ENCODE measurements at places on chromosomes 7 and 10.

- DNase-seq: no peak
Measured at GRCh38 chr7:67406976-67407375, 410.3 kb downstream of the TYW1 start.

GRCh38 chr7:35040906-35041305 is 3.6 kb upstream of the DPY19L1 start:
- no peak for DNase-seq

GRCh38 chr7:42574685-42575084 is 337.2 kb downstream of the C7orf25 start:
- peak; percentile 12 for DNase-seq

DNA sequence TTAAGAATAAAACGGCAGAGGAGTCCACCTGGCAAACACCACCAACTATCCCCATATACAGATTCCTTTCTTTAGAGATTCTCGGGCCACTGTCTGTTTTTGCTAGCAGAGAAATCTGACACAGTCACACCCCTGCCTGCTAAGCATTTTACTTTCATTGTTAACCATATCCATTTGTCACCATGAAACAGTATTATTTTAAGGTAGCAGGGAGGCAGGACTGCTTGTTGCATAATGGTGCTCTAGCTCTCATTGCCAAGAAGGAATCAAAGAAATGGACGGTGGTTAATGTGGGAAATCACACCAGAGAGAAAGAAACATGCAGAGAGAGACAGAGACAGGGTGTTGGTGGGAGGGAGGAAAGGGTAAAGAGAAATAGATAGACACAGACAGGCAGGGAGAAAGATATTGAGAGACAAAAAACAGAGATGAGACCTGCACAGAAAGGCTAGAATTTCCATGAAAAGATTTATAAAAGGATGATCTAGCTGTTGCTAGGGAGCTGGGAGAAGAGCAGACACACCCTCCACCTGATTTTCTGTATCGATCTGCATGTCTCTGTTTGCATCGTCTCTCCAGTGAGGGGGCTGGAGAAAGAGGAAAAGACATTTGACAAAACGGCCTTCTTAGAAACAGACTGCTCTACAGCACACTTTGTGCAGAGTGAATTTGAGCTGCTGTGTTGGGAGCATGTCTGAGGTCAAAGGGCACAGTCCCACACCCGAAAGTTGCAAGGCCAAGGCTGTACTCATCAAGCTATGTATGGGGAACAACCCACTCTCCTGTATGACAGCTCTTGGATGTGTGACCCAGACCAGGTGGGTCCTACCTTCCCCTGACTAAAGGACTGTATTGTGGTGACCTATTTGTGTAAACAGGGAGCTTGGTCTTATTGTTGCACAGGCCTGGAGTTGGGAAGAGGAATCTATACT is 303.1 kb downstream of the FZD1 start:
- DNase-seq: no peak

GRCh38 chr7:95454438-95455045 is 19.7 kb upstream of the PON2 start:
- no peak for DNase-seq

DNA sequence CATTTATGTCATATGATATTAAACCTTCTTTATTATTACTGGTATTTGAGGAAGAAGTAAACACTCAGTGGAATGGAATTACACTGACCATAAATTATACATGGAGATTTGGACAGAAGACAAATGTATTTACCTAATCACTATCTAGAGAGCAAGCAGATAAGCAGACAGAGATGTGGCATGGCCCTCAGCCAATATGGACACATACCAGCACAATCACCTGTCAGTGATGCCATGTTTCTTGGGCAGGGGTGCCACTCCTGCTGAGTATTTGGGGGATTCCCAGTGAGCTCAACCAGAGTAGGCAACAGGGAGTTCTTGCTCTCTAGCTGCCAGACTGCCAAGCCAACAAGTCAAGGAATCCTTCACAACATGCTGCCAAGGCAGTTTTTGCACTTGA is 866.3 kb upstream of the LRRN3 start:
- DNase-seq: no peak

DNA sequence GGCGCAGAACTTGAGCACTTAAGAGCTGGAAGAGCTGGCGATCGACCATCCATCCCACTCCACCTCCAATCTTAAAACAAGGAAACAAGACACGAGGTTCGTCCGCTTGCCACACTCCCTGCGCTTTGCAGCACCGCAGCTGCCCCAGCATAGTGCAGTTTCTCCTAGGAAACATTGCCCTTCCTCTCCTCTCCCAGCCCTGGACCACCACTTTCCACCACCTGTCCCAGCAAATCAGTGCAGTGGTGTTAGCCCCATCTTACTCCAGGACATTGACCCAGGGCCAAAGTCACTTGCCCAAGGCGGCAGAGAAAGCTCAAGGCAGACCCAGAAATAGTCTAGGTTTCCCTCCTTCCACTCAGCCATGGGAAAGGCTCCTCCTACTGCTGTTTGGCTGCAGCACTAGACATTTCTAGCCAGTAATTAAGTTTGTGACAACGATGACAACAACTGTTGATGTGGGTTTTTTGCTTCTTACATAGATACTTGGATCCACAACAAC is 1.5 kb upstream of the PARD3 start:
- DNase-seq: peak; percentile 42

DNA sequence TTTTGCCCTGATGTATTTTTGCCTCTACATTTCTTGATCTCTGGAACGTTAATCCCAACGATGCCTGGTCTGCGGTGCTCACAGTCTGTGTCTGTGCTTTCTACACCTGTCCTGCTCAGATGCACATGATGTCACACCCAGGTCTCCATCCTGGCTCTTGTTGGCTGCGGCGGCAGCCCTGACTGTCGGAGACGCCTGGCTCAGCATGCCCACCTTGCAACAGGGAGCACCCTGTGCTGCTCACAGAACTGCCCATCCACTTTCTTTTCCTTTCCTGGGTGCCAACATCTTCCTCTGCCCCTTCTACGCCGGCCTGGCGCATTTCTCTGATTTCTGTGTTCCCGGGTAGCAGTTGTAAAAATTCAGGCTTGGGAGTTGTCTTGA is 106.2 kb downstream of the CUX1 start:
- DNase-seq: no peak

DNA sequence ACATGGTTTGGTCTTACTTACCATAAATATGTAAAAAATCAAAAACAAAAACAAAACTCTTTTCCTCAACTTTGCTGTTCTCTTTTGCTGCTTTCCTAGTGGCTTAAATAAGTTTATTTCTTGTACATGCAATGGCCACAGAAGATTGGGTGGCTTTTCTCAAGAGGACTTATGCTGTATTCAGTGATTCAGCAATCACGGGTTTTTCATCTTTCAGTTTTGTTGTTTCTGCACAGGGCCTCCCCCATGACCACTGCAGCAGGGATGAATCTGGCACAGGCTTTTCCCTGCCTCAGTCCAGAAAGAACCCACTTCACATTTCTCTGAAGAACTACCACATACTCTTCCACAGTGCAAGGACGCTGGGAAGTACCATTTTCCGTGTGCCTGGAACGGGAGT is 355.0 kb downstream of the RNLS start:
- no peak for DNase-seq

GRCh38 chr10:2282202-2282601 is 544.9 kb upstream of the ADARB2 start:
- DNase-seq: no peak

GRCh38 chr10:120607016-120607709 is 150.1 kb downstream of the PLPP4 start:
- DNase-seq: peak; percentile 94

- DNase-seq: no peak
Measured at GRCh38 chr10:7817576-7817975, 729 bp upstream of the TAF3 start.

DNA sequence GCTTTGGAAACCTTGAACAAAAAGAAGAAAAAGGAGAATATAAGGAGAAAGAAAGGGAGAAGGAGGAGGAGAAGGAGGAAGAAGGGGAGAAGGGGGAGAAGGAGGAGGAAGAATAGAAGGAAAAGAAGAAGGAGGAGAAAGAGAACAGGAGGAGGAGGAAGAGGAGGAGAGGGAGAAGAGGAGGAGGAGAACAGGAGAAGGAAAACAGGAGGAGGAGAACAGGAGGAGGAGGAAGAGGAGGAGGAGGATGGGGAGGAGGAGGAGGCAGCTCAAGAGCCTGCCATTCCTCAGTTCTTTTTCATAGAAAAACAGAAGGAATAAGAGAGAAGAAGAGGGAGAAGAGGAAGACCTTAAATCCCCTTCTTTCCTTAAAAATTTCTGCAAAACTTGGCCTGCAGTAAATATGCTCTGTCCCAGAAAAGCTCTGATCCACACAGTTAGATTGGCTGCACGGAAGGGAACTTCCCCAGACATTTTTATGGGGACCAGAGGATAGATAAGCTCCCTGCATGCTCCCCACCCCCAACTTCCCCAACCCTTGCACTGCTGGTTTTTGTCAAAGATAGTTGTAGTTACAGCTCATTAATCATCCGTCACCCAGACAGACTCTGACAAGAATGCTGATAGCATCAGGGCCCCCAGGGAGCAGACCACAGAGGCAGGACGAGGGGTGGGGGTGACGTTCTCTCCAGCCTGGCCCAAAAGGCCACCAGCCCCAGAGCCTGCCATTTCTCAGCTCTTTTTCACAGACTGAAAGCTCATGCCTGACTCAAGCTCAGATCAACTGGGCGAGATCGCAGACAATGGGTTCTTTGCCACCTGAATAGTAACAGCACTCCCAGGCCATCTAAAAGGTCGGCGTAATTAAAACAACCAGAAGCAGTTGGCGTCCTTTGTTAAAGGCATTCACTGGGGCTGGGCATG is 34.5 kb upstream of the LYZL1 start:
- DNase-seq: peak; percentile 83

DNA sequence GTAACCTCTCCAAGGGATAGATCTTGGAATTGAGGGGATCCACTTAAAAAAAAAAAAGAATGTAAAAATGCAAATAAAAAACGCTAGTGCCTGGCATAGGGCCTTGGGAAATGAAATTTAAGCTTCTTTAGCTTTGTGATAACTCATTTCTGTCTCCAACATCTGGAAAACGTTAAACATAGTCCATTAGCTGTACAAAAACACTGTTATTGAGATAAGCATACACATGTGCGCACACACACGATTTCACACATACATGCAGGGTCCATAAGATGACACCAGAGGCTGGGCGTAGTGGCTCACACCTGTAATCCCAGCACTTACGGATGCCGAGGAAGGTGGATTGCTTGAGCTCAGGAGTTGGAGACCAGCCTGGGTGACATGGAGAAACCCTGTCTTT is 13.7 kb upstream of the CUL2 start:
- no peak for DNase-seq

DNA sequence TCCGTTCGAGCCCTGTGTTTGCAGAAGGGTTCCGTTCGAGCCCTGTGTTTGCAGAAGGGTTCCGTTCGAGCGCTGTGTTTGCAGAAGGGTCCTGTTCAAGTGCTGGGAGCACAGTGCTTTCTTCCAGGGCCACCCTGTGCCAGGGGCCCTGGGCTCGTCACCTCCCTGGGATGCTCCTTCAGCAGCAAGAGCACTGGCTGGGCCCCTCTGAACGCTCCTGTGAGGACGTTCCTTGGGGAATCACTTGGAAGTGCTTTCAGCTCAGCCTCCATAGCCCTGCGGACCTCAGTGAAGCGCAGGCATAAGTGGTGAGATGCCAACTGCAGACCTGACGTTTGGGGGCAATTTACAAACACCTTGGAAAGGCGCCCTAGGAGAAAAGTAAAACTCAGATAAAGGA is 103.6 kb downstream of the DYNC2I1 start:
- no peak for DNase-seq

DNA sequence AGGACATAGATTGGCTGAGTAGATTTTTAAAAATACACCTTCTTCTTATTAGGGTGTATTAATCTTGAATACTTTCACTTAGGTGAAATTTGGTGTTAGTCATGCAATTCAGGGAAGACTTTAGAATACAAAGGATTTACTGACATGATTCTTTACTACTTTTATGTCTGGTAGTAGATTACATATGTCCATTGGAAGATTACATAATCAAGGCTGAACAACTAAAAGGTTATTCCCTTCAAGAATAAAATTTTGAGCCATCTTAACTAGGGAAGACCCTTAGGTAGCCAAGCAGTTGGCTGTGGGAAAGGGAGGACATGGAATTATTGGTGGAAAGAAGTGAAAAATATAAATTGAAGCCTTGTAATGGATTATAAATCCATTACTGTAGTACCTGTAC is 165.0 kb downstream of the ITGB1 start:
- DNase-seq: no peak

GRCh38 chr7:27940341-27940740 is 200.4 kb downstream of the TAX1BP1 start:
- DNase-seq: no peak

DNA sequence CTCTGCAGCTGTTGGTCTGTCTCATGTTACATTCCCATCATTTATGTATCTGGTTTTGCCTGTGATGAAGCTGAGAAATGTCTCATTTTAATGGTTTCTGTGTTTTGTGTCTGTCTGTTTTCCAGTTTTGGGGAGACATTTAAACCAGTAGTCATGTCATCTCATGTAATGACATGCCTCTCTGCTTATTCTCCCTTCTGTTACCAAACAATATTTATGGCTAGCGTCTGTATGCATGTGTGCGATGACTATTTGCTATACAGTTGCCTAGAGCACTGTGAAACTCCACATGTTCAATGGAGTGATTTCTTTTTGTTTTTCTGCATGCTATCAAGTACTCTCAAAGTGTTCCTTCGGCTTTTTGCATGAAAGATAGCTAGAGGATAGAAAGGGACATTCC is 132.0 kb downstream of the ST7 start:
- DNase-seq: no peak

GRCh38 chr10:71299071-71299785 is 19.8 kb upstream of the SLC29A3 start:
- DNase-seq: no peak

GRCh38 chr10:126849646-126850045 is 55.6 kb upstream of the DOCK1 start:
- DNase-seq: no peak

Data from EH (cell line).